ENCODE measurements at places on chromosomes 7 and 10.
A peak's percentile ranks its signal among the peaks of the same experiment; 100 is the strongest.

DNA sequence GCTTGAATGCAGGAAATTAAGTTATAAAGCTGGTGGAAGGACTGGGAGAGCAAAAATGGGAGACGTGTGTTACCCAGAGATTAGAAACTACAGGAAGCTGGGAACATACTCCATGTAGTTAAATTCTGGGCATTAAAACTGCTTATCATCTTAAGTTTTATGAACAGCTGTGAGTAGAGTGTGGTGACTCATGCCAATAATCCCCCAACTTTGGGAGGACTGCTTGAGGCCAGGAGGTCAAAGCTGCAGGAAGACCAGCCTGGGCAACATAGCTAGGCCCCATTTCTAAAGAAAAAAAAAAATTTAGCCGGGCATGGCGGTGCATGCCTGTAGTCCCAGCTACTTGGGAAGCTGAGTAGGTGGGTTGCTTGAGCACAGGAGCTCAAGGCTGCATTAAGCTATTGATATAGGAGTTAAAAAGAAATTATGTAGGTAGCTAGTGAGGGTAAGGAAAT, 56.2 kb upstream of the SEPHS1 start:
- DNase-seq: no peak

GRCh38 chr7:81845744-81846241, 75.9 kb upstream of the HGF start:
- no peak for DNase-seq

DNA sequence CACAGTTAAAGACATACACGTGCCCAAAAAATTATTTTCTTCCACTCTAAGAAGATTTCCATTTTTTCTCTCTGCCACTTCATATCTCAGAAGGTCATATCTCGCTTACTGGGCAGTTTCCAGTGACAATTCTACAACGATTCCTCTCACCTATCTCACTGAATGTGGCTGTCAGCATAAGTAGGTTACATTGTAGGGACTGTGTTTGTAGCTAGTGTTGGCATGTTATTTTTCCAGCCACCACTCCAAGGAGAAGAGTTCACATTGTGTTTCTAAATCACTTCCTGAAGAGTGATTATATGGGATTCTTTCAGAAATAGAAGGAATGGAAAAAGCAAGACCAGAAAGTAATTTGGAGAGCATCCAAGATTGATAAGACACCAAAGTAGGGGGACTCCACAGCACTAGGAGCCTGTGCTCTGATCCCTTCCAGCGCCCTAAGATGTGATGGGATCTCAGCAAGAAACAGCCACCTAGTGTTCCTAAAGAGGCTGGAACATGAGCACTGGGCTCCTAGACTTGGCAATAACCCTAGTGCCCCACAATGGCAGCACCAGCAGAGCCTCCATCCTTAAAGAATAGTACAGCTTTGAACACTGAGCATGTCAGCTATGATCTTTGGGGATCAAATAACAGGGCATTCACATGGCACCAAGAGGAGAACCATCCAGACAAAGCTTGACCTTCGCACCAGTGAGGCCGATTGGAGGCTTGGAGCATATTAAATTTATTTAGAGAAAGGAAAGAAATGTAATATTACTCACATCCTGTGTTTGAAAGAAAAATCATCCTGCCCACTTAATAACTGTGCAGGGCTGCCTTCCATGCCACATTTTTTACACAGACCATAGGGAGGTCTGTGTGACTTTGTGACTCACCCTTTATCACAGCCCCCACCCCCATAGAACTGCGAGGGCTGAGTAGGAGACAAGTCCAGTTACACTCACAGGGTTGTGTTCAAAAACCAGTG, 51.8 kb downstream of the CAV1 start:
- no peak for DNase-seq

GRCh38 chr10:132974886-132975830, 32.8 kb upstream of the CFAP46 start:
- DNase-seq: no peak

DNA sequence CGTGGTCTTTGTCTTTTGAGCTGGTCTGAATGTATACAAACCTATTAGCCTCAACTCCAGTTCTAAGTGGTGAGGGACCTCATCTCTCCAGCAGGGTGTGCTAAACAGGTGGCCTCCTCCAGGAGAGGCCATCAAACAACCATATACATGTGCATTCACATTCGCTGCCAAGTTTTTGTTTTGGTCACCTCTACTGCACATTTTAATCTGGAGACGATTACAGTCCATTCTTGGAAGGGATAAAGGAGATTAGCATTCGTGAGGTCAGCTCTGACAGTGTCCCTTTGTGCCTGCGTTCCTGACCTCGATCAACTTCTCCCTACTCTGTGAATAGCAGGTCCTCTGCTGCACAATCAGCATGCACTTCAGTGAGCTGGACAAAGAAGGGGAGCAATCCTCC, 60.8 kb downstream of the RHOBTB1 start:
- DNase-seq: no peak

GRCh38 chr7:66377714-66378113, 172.6 kb downstream of the TPST1 start:
- DNase-seq: no peak

GRCh38 chr7:133959505-133959904, 167.6 kb upstream of the LRGUK start:
- no peak for DNase-seq

GRCh38 chr10:53357587-53357986, 585.0 kb upstream of the MBL2 start:
- no peak for DNase-seq

DNA sequence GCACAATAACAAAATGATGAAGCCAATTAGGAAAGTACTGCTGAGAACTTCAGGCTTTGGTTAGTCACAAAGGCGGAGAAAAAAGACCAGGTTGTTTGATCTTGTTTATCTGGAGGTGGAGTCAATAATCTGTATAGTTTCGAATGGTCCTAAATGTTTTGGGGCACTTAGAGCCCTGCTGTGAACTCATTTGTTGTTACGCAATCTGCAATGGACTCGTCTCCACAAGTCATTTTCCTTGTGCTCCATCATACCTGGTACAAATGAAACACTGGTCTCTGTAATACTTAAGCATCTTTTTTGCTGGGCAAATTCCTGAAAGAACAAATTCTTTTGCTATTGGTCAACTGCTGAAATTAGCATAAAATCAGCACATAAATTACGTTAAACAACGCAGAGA, 430.5 kb downstream of the GATA3 start:
- DNase-seq: no peak

GRCh38 chr7:139915864-139916716, 87.0 kb downstream of the TBXAS1 start:
- DNase-seq: peak; percentile 48

DNA sequence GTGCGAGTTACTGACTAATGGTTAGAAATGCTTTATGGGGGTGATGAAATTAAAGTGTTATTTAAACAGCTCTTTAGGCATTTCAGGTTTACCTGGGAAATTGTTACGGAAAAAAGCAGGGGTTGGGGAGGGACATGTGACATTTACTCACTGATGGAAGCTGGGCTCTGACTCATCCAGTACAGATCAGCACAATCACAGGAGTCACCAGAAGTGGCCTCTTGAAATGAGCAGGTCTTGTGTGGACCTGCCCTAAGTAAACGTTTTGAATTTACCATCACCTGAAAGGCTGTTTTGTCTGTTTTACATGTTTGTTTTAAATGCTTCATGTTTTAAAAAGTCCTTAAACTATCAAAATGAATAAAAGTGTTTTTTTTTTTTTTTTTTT, 2.3 kb downstream of the GLRX3 start:
- peak; percentile 16 for DNase-seq

Data from stimulated activated CD4-positive, alpha-beta T cell treated with anti-CD3 and anti-CD28 coated beads, TNF-alpha, amount 100 ng/mL, for 48 hours (primary cell).